ENCODE measurements at places on chromosomes 7 and 10.

GRCh38 chr10:31645786-31646185 is 282.8 kb downstream of the ARHGAP12 start:
- DNase-seq: no peak

- DNase-seq: no peak
These were observed 102.7 kb downstream of the CUBN start for GRCh38 chr10:17026686-17027485.

GRCh38 chr10:9814285-9814864 is 1203.3 kb upstream of the CELF2 start:
- DNase-seq: no peak

GRCh38 chr10:52357971-52358370 is 43.9 kb downstream of the DKK1 start:
- DNase-seq: no peak

GRCh38 chr10:31073996-31074721 is 42.5 kb upstream of the ZNF438 start:
- DNase-seq: no peak

- DNase-seq: no peak
These were observed 593 bp upstream of the ADRA2A start for GRCh38 chr10:111076191-111076681.

DNA sequence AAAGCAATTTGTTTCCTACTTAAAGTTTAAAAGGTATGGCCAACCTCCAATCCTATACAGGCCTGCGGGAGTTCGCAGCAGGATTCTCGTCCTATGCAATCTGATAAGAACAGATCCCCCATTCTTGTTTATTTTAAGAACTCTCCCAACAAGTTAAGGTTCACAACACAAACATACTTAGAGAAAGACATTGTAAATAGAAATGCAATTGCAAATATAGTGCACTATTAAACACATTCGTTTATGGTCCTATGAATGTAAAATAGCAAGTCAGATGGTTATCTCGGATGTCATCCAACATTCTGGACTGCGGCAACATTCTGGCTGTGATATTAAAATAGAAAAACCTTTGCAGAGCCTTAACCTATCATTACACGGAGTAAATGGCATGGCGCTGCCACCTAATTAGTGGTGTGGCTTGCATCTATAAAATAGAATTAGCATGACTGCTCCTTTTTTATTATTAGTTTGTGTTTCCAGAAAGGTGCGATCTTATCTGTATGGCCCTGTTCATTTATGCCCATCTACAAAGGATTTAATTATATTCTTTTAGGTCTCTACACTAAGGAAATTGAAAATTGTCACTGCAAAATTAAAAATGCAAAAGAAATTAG is 37.0 kb downstream of the BEND7 start:
- no peak for DNase-seq
